ENCODE measurements at places on chromosomes 2 and 18.

DNA sequence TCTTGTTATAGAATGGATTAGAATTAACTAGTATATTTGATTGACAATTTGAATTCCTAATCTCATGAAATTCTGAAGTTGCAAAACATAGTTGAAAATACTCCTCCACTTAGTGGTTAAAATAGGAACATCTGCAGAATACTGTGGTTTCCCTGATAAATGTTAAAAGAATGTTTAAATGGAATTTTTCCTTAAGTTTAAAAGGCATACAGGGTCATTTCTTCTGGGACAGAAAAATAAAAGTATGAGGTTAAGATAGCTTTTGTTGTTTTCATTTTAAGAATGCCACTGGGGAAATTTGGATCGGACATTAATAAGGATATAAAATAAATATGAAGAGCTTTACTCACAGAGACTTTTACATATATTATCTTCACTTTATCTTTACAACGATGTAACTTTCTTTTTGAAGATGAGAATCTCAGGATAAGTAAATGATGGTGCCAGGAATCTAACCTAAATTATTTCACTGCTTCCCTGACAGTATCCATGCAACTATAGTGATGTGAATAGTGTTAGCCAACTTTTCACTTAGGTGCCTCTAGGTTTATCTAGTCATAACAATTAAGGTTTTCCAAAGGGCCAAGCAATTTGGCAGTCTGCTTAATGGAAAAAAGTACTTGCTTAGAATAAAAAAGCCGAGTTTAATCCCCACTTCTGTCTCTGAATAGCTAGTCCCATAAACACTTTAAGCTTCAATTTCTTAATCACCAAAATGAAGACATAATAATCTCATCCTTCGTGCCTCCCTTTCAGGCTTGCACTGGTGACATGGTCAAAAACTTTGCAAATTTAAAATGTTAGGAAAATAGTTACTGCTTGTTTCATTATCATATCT, 151.8 kb upstream of the STK17B start:
- DNase-seq, result no peak
- H3K4me3 ChIP-seq, result no peak overlapping the region
- H3K4me1 ChIP-seq, result no peaks in the 10 kb centered on the region
- H3K27me3 ChIP-seq, result no peaks in the 10 kb centered on the region

GRCh38 chr2:16653799-16654198, 11.8 kb downstream of the CYRIA start:
- H3K36me3 ChIP-seq, result no peaks in the 10 kb centered on the region
- H3K27me3 ChIP-seq, result peaks cover 21% of the 10 kb centered on the region
- H3K4me3 ChIP-seq, result no peak overlapping the region
- peak; percentile 28 for DNase-seq
- H3K4me1 ChIP-seq, result no peaks in the 10 kb centered on the region

- no peak overlapping the region for H3K27ac ChIP-seq
- DNase-seq, result no peak
- no peak overlapping the region for H3K4me3 ChIP-seq
- no peaks in the 10 kb centered on the region for H3K27me3 ChIP-seq
- H3K36me3 ChIP-seq, result no peaks in the 10 kb centered on the region
Measured at GRCh38 chr2:185952100-185952499, 213.5 kb downstream of the FSIP2 start.

DNA sequence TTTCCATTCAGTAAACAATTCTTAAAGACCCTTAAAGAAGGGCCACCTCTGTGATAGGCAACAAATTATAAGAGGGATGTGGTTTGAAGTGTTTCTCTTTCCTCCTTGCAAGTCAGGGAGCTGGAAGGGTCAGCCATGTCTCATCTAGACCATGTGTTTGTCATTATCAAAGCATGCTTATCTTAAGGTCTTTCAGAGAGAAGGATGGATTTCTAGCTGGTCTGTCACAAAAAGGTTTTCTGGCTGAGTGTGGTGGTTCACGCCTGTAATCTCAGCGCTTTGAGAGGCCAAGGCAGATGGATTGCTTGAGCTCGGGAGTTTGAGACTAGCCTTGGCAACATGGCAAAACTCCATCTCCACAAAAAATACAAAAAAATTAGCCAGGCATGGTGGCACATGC, 59.2 kb upstream of the PEX13 start:
- H3K4me3 ChIP-seq, result no peak overlapping the region
- H3K27me3 ChIP-seq, result no peaks in the 10 kb centered on the region
- no peaks in the 10 kb centered on the region for H3K36me3 ChIP-seq
- no peak overlapping the region for H3K27ac ChIP-seq
- H3K4me1 ChIP-seq, result no peaks in the 10 kb centered on the region

GRCh38 chr2:211181626-211182025, 625.2 kb downstream of the CPS1 start:
- no peak overlapping the region for H3K27ac ChIP-seq
- peaks cover 12% of the 10 kb centered on the region for H3K27me3 ChIP-seq
- no peak overlapping the region for H3K4me3 ChIP-seq
- no peaks in the 10 kb centered on the region for H3K4me1 ChIP-seq

DNA sequence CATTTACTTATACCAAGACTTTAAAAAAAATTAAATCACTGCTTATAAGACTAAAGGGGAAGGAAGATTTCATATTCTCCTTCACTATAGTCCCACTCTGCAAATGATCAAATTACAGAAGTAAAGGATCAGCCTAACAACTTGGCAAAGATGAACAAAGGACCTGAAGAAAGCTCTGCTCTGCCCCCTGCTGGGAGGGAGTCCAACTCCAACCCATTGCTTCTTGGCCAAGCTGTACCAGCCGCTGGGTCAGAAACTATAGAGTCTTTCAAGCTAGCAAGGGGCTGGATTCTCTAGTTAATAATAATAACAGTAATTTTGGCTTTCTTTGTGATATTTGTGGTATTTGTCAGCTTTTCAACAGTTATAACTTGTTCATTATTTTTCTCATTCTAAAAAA, 927.0 kb upstream of the CRIM1 start:
- H3K27me3 ChIP-seq, result no peaks in the 10 kb centered on the region
- H3K27ac ChIP-seq, result no peak overlapping the region
- no peak overlapping the region for H3K4me3 ChIP-seq
- no peaks in the 10 kb centered on the region for H3K4me1 ChIP-seq

GRCh38 chr18:50879302-50880118, 592 bp downstream of the ME2 start:
- H3K27ac ChIP-seq, result peak overlapping the region; percentile 71
- peak; percentile 82 for DNase-seq
- no peaks in the 10 kb centered on the region for H3K27me3 ChIP-seq
- H3K4me3 ChIP-seq, result peak overlapping the region; percentile 89

GRCh38 chr2:64972426-64972825, 16.8 kb upstream of the SLC1A4 start:
- no peaks in the 10 kb centered on the region for H3K36me3 ChIP-seq
- no peaks in the 10 kb centered on the region for H3K4me1 ChIP-seq
- no peak for DNase-seq
- no peak overlapping the region for H3K27ac ChIP-seq

DNA sequence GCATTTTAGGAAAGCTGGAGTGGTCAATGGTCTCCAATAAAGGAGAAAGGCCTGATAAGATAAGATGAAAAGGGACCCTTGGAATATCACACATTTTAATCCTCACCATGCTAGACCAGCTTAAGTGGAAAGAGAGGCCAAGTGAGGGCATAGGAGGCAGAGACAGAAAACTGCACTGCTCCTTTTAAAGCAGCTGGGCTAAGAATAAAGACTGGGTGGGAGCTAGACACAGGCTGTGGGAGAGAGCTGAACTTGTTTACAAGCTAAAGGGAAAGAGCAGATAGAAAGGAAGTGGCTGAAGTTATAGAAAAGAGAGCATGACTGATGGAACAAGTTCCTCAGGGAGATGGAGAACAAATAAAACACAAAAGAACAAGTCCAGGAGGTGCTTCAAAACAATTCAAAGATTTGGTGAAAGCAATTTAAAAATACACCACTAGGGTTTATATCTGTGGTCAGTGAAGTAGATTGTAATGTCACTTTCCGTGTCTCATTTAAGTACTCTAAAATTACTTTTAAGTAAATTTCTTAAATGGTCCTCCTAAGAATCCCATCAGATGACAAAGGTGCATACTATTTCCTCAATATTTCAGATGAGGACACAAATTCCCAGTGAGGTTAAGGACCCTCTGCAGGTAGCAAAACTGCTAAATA, 7.5 kb downstream of the COL5A2 start:
- DNase-seq, result no peak
- H3K27me3 ChIP-seq, result no peaks in the 10 kb centered on the region
